ENCODE measurements at places on chromosomes 12 and 14. TPM values are rescaled to one million over a fixed set of nuclear protein-coding genes. Genes with fewer than 3 reads are reported as not detected.

- DNase-seq: no peak
Measured at GRCh38 chr14:33413381-33413780, 474.7 kb downstream of the NPAS3 start.

EPYC gene
- not detected for total RNA-seq

DNA sequence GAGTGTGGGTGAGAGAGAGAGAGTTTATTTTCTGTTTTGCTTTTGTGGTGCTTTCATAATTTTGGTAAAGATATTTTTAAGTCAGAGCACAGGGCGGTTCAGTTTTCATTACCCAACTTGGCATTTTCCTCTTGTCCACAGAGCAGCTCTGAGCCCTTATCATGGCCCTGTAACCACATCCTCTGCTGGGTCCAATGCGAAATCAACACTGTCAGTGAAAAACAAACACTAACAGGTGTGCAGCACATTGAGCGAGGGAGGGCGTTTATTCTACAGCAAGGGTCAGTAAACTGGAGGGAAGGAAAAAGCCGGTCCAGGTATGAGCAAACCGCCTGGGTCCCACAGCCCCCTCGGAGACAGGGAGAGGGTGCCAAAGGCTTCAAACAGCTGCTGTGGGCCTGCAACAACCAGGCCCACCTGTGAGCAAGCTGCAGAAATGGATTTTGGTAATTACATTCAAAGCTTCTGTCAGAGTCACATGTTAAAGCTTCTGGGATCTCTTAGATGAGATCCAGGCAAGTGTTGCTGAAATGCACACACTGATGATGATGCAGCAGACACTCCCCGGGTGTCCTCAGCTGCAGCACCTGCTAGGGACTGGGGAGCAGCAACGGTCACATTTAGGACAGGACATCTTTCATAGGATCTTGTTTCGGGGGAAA is 132.7 kb upstream of the DYRK2 start:
- DNase-seq: no peak

GRCh38 chr12:31536672-31537071 is 54.3 kb downstream of the DENND5B start:
- DNase-seq: no peak

GRCh38 chr14:90678420-90678819 is 137.8 kb downstream of the TTC7B start:
- no peak for DNase-seq

NUAK1 gene
- total RNA-seq: 55.4 TPM

GRCh38 chr12:93109551-93110203 is 180.6 kb upstream of the EEA1 start:
- DNase-seq: no peak

GRCh38 chr14:77848031-77848430 is 48.1 kb downstream of the ADCK1 start:
- no peak for DNase-seq

HOXC6 gene
- 4.3 TPM for total RNA-seq
